ENCODE measurements at places on chromosomes 3 and 15.
A peak's percentile ranks its signal among the peaks of the same experiment; 100 is the strongest.

- no peak for DNase-seq
Measured at GRCh38 chr3:1962396-1963088, 136.1 kb upstream of the CNTN4 start.

DNA sequence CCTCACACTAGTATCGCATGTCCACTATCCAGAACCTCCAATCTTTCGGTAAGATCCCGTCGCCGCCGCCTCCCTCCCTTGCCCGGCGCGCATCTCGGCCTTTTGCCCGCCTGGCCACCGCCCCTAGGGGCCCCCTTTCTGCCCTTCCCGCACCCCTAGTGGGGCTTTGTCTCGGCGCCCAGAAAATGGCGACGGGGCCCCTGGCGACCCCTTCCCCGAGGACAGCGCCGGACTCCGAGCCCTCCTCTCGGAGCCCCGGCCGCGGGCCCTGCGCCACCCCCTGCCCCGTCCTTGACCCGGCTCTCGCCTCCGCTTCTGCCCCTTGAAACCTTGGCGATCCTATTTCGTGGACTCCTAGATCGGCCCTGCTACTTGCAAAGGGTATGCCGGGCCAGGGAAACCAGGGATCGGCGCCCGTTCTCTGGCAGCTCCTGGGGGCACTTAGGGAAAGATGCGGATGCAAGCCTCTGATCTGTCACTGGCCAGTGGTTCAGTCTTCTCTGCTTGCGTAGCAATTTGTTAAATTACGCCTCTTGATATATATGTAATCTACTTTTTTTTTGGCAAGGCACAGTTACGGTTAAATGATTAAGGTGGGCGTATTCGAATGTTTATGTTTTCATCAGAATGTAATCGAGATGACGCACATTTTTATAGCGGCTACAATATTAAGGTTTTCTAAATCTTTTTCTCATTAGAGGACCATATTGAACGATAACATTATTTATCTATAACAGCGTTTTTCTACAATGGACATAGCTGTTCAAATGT lies 603 bp downstream of the EIF1B start:
- peak; percentile 56 for DNase-seq

- DNase-seq, result no peak
Measured at GRCh38 chr3:52857133-52857532, 22.3 kb upstream of the MUSTN1 start.

GRCh38 chr15:31974855-31975829 lies 55.2 kb upstream of the CHRNA7 start:
- no peak for DNase-seq

DNA sequence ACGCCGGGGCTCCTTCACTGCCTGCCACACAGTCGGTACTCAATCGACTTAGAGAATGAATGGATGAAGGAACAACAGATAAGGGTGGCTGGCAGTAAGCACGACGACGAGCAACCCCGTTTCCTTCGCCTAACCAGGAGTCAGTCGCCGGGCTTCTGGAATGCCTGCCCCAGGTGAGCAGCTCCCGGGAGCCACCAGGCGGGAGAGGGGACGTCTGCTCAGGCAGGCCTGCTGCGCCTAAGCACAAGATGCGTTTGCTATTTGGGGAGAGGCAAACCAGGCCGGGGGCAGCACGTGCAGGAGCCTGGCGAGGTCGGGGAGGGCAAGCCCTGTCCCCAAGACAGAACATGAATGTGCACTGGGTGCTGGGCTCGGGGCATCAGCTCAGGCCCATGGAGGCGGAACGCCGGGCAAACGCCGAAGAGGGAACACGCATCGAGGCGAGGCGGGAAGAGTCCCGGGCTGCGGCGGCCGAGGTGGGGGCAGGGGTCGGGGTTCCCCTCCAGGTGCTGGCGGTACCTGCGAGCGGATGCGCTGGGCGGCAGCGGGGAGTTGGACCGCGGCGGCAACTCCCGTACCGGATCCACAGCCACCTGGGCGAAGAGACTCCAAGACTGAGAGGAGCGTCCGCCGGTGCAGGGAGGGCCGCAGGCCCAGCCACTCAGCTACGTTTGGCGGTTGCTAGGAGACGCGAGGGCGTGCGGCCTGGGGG lies at the start of gene CFAP92:
TSS of gene CFAP92 (minus strand) at position 616 of the 712 bp plus-strand sequence. CDS start 772 bp downstream, outside the sequence.
- DNase-seq, result no peak

- peak; percentile 49 for DNase-seq
Measured at GRCh38 chr15:66023311-66023972, 154.2 kb downstream of the RAB11A start.

GRCh38 chr3:155342344-155342743 lies 48.9 kb upstream of the STRIT1 start:
- no peak for DNase-seq

- no peak for DNase-seq
Measured at GRCh38 chr3:188814581-188814980, 357.2 kb upstream of the TPRG1 start.

DNA sequence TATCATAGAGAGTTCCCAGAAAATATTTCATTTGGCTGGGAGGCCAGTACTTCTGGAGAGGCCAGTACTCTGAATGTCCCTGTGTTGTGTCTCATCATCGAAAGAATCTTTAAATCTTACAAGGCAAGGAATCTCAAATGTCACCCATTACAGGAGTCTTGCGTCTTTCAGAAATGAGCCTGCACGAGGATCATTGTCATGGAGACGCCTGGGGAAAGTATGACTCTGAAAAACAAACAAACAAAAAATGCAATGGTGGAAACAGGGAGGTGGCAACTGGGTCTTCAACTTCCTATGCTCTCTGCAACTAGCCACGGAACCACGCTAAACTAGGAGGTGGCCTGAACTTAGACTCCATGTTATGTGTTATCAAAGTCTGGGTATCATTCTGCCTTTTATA lies 804.6 kb downstream of the EPHA3 start:
- no peak for DNase-seq

DNA sequence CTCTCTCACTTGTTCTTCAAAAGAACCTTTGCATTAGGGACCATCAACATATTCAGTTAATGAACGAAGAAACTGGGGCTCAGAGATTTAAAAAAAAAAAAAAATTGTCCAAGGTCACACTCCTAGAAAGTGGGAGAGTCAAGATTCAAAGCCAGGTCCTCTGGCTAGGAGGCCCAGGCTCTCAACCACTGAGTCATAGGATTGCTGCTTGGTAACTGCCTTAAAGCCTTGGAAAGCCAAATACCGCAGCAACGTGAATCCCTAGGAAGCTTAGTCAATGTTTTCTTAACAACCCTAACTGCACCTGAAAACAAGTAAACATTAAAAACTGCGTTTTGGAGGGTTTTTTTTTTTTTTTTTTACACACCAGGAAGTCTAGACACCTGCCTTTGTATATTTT lies 156.8 kb downstream of the WNT5A start:
- no peak for DNase-seq

- peak; percentile 64 for DNase-seq
Measured at GRCh38 chr15:99213187-99213811, 36.1 kb downstream of the TTC23 start.

GRCh38 chr15:55247311-55247710 lies 42.3 kb downstream of the RAB27A start:
- no peak for DNase-seq

DNA sequence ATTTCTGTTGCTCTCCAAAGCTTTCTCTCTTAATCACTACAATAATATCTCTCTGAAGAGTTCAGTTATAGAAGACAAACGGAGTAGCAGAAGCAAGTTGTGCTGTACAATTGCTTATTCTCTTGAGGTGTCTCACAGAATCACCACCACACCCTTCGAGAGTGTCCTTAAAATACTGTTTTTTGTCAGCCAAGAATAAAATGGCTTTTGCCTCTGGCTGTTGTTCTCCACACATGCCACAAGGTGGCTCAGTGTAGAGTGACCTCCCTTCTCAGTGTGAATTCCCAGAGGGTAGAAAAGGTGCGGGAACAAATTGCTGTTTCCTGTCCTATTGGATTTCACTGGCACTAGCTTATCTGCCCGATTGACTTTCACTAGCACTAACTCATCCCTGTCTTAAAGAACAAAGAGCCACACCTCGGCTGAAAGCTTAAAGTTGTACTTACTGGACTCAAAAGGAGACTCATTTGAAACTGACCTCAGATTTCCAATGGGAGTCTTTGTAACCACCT lies 134.2 kb upstream of the SATB1 start:
- DNase-seq, result no peak

DNA sequence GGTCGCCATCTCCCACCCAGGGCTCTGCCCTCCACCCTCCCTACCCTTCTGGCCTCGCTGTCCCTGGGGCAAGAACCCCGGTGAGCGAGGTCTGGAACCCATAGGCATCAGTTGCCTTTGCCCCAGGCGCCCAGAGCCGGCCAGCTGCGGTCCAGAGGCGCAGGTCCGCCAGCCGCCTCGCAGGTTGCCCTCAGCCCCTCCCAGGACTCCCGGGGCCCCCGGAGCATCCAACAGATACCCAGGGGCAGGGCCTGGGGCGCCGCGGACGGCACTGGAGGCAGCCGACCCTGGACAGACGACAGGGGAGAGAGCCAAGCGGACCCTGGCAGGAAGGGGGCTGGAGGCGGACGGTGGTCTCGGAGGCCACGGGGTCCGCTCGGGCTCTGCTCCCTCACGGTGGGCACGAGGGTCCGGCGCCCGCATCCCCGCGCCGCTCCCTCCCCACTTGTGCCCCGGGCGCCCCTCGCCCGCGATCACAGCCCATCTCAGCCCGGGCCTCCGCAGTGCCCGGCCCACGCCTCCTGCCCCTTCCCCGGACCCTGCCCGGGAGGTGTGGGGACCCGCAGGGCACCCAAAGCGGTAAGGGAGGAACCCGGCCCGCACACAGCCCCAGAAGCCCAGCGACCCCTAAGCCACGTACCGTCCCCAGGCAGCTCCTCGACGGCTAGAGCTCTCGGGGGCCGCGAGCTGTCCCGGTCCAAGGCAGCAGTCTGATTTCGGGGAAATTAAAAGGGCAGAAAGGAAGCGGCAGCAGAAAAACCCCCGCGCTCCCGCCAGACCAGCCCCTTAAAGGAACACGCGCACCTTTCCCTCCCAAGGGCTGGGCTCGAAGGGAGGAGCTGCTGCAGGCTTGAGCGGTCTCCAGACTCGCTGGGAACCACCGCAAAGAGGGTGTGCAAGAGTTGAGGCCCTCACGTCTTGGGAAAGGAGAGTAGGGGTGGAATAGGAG lies at the start of gene HAPLN3:
TSS of gene HAPLN3 (minus strand) at position 726 of the 949 bp plus-strand sequence. CDS start 8,246 bp downstream, outside the sequence.
- DNase-seq, result no peak

DNA sequence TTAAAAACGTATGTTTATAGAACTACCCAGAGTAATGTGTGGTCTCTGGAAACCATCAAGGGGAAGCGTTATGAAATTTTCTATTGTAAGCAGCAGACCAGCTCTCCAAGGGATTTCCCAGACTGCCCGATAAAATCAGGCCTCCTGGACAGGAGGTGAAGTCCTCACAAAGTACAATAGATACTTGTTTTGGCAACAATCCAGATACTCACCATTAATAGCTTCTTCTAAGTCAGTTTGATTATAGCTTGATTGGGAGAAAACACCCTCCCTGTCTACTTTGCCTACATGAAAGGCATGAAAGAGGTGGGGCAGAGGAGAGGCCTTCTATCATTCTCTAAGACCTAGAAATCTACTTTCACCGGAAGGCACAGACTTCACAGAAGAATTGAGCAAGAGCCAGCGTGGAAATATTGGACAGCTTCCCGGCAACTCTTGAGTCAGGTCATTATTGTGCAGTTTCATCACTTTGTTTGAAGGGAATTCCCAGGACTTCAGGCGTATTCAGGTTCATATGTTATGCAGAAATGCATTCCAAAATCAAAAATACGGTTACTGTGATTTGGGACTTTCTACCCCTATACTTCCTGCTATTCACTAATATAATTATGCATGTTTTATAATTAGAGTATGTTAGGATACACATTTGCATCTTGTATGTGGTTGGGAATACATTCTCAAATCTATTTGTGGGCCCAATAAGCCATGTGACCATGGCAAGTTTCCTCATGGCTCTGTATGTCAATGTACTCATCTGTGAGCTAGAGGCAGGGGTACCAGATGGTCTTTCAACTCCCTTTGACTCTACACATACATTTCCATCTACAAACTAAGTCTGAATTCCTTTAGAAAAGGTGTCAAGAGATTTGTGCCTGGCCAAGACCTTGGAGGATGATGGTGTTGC lies 103.5 kb downstream of the CD47 start:
- DNase-seq, result no peak

DNA sequence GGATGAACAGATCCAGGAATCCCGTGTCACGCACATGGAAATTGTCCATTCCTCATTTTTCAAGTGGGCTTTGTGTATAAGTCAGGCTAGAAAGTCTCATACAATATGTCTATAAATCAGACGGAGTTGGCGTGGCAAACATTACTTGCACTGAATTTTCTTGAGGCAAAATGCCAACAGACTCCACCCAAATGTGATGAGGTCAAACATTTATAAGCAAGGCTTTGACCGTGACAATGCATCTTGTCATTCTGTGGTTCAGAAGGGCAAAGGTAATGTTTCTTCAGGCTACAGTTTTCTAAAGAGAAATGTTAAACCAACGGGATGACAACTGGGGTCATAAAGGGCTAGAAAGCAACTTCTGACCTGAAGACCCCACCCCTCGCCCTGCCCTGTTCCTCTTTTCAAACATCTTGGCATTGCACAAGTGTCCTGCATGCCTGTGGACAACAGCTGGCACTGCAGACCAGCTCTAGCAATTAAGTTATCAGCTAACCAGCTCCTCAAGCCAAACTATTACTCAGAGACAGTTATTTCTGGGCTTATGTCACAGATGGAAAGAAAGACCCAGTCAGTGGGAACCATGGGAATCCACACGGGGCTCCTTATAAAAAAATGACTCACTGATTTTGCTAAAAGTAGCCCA lies 36.5 kb upstream of the SPTBN5 start:
- DNase-seq, result no peak

- DNase-seq, result no peak
Measured at GRCh38 chr3:150602426-150603152, 532 bp upstream of the SELENOT start.

DNA sequence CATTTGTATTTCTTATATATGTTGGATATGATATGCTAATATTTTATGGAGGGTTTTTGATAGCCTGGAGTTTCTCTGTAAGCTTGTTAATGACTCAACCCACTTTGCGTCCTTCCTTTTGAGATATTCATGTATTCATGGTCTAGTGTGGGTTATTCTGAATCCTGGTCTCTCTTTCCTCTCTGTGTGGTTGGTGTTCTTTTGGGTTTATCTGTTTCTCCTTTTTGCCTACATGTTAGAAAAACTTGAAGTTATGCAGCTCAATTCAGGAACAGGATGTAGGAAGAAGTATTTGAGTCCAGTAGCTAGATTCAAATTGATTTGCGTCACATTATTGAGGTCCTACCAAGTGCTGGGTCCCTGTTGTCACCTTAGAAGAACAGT lies 28.1 kb downstream of the CMTM7 start:
- no peak for DNase-seq

DNA sequence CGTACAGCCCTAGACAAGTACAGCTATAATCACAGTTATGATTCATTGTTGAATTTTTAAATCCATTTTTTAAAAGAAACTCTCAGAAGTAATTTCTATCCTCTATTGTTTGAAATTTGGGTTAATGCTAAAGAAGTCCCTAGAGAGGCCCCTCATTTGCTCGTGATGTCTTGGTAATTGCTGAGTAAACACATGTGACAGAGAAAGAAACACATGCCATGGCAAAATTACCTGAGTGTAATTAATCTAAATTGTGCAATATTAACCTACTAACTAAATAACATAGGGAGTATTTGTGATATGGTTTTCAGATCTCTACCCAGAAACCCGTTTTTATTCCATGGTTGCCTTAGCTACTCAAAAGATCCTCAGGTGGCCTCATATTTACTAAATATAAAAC lies 10.8 kb downstream of the NEK10 start:
- no peak for DNase-seq

- DNase-seq, result no peak
Measured at GRCh38 chr3:194057570-194058188, 78.3 kb upstream of the HES1 start.

GRCh38 chr15:78329625-78330024 lies 10.5 kb upstream of the CRABP1 start:
- DNase-seq, result no peak
